ENCODE measurements at places on chromosomes 6 and 20. TPM values are rescaled to one million over a fixed set of nuclear protein-coding genes. Genes with fewer than 3 reads are reported as not detected.
A peak's percentile ranks its signal among the peaks of the same experiment; 100 is the strongest.

- DNase-seq, result no peak
- no peak overlapping the region for H3K4me3 ChIP-seq
- no peaks in the 10 kb centered on the region for H3K36me3 ChIP-seq
- H3K27me3 ChIP-seq, result no peaks in the 10 kb centered on the region
- H3K27ac ChIP-seq, result no peak overlapping the region
- H3K4me1 ChIP-seq, result no peaks in the 10 kb centered on the region
Observed at GRCh38 chr6:77893391-77893790, 240.6 kb downstream of the MEI4 start.

GRCh38 chr20:37243937-37244571 lies 17.6 kb downstream of the GHRH start:
- H3K4me3 ChIP-seq, result no peak overlapping the region
- no peaks in the 10 kb centered on the region for H3K27me3 ChIP-seq
- no peak overlapping the region for H3K27ac ChIP-seq
- peaks cover 19% of the 10 kb centered on the region for H3K4me1 ChIP-seq
- peaks cover 64% of the 10 kb centered on the region for H3K36me3 ChIP-seq

GRCh38 chr6:137602313-137603197 lies 108.4 kb upstream of the OLIG3 start:
- no peak overlapping the region for H3K4me3 ChIP-seq
- H3K4me1 ChIP-seq, result no peaks in the 10 kb centered on the region
- no peak overlapping the region for H3K27ac ChIP-seq
- H3K27me3 ChIP-seq, result peaks cover 8% of the 10 kb centered on the region
- no peaks in the 10 kb centered on the region for H3K36me3 ChIP-seq

DNA sequence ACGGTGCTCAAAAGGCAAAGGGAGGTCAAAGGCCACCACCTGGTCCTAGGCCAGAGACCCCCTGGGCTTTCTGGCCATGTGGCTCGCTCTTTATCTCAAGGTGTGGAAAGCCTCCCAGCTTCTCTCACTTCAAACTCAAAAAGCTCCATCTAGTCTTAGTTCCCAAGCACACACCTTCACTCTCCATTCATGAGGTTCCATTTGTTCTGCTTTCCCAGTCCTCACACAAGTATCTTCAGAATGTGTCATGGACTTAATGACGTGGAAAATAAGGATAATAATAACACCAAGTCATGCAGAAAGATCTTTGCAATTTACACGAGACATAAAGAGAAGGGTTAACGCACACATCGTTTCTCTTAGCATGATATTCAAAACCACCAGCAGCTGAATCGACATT lies 219.3 kb downstream of the GMDS start:
- H3K36me3 ChIP-seq, result no peaks in the 10 kb centered on the region
- DNase-seq, result no peak
- no peak overlapping the region for H3K27ac ChIP-seq
- no peaks in the 10 kb centered on the region for H3K27me3 ChIP-seq

DNA sequence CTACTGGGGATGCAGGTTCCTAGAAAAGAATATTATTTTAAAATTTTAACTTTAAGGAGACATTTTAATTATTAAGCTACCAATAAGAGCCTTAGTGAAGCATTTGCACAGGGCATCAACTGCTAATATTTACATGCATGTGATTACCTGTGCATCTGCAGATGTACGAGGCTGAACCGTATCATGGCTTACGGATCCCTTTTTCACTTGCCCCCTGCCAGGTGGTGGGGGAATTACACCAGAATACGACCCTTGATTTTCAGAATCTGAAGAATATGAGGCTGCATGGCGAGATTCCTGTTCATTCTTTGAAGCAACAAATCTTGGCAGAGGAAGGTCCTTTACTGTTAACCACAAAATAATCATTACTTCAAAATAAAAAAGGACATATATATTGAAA lies 42.7 kb downstream of the REPS1 start:
- H3K4me1 ChIP-seq, result no peaks in the 10 kb centered on the region
- no peak for DNase-seq
- peaks cover 41% of the 10 kb centered on the region for H3K36me3 ChIP-seq

Gene MAFB
- 34.2 TPM for total RNA-seq

- no peak for DNase-seq
- H3K4me3 ChIP-seq, result no peak overlapping the region
- no peaks in the 10 kb centered on the region for H3K27me3 ChIP-seq
- no peaks in the 10 kb centered on the region for H3K4me1 ChIP-seq
Observed at GRCh38 chr20:7147220-7147601, 379.7 kb downstream of the BMP2 start.

DNA sequence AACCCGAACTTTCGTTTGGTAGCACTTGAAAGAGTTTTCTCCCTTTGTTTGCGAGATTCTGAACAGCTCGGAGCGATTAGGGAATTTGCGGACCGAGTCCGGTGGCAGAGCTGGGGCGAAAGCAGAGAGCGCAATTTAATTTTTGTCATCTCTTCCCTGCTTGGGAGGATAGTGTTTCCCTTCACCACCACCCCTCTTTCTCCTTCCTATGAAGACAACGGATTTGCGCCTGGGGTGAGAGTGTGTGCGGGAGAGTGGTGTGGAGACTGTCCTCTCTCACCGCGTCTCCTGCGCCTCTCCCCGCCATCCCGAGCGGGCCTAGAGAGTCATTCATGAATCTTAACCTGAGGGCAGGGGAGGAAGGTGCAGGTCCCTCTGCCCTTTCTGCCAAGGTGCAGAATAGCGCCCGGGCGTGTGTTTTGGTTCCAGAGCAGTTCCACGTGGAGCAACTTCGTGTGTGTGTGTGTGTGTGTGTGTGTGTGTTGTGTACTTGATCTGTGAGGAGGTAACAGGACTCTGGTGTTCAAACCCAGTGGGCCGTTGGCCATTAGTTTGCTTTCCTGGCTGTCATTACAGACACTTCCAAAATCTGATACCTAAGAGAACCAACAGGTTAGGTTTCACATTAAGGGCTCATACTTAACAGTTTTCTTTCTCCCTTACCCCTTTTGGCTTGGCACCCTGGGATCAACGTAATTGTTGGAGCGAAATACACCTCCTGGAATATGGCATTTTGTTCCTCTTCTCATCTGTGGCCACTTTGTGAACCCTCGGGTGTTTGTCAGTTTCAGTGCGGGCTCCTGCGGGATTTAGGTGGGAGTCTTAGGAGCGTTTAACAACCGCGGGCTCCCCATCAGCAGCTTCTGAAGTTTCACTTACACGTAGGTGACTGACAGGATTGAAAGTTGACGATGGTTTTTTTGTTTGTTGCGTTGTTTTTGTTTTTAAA lies 1.8 kb downstream of the EYA4 start:
- H3K27ac ChIP-seq, result peak overlapping the region; percentile 58
- H3K4me3 ChIP-seq, result peak overlapping the region; percentile 58
- peak; percentile 42 for DNase-seq

Gene SLC17A3
- not detected for total RNA-seq

DNA sequence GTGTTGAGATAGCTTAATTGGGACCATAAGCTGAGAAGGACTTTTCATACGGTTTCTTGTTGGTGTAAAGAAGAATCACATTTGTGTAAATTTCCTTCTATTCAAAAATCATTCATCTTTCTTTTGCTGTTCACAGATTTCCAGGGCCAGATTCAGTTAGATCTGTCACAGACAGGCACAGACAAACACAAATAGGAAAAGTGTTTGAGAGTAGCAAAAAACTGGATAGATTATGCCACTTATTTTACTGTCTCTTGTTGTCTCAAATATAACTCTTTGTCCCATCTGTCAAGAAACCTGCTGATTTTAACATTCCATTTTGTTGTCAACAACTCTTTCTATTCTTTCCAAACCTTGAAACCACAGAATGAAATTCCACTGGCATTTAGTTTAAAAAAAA lies 142.8 kb downstream of the ID4 start:
- H3K36me3 ChIP-seq, result no peaks in the 10 kb centered on the region
- H3K4me3 ChIP-seq, result no peak overlapping the region
- H3K27me3 ChIP-seq, result no peaks in the 10 kb centered on the region
- no peak overlapping the region for H3K27ac ChIP-seq
- H3K4me1 ChIP-seq, result no peaks in the 10 kb centered on the region

- peaks cover 11% of the 10 kb centered on the region for H3K4me1 ChIP-seq
- no peaks in the 10 kb centered on the region for H3K27me3 ChIP-seq
- H3K4me3 ChIP-seq, result no peak overlapping the region
- no peak overlapping the region for H3K27ac ChIP-seq
- no peak for DNase-seq
- no peaks in the 10 kb centered on the region for H3K36me3 ChIP-seq
Observed at GRCh38 chr6:16405375-16405774, 167.0 kb downstream of the GMPR start.

DNA sequence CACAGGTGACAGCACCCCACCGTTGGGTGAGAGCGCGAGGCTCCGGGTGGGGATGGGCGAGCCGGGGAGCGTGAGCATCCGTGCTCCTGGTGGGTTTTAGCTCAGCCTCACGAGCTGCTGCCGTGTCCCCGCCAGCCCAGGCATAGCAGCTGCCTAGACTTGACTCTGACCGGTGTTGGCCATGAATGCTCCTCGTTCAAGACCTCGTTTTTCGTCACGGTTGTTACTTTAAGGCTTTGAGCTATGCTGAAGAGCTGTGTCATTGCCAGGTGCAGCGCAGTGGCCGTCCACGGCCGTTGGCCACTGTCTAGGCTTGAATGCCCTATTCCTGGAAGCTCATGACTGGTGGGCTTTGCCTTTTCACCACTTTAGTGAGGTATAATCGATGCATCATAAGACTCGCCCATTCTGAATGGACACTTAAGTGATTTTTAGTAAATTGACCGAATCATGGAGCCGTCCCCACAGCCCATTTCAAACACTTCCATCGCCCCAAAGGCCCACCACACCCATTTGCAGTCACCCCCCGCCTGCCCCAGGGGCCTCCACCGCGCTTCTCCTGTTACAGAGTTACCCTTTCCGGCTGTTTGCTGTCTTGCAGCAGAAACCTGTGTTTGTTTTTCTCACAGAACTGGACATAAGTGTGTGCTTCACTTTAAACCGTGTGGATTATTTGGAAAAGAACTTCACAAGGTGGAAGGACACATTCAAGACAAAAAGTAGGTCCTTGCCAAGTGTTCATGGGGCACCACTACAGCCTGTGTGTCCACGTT lies 21.4 kb upstream of the ADRM1 start:
- no peak overlapping the region for H3K27ac ChIP-seq
- no peak overlapping the region for H3K4me3 ChIP-seq
- peaks cover 5% of the 10 kb centered on the region for H3K4me1 ChIP-seq

Gene BMP2
- total RNA-seq, result 28.6 TPM

GRCh38 chr20:41657655-41658054 lies 39.5 kb upstream of the CHD6 start:
- no peaks in the 10 kb centered on the region for H3K36me3 ChIP-seq
- H3K4me3 ChIP-seq, result no peak overlapping the region
- no peak overlapping the region for H3K27ac ChIP-seq
- H3K4me1 ChIP-seq, result no peaks in the 10 kb centered on the region
- no peaks in the 10 kb centered on the region for H3K27me3 ChIP-seq

DNA sequence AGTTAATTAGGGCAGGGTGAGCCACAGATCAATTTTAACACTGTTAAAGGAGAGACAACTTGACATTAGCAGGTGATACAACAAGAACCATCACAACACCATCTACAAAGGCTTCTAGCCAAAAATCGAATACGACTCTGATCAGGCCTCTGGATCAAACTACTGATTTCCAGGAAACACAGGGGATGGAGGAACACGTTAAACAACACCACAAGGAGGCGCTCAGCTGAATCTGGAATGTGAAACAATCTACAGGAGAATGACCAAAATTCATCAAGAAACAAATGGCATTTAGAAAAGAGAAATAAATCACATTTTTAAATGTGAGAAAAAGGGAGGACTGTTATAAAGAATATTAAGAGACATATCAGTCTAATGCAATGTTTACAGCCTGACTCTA lies 13.5 kb upstream of the MAFB start:
- no peaks in the 10 kb centered on the region for H3K4me1 ChIP-seq
- no peak overlapping the region for H3K27ac ChIP-seq
- H3K36me3 ChIP-seq, result no peaks in the 10 kb centered on the region

DNA sequence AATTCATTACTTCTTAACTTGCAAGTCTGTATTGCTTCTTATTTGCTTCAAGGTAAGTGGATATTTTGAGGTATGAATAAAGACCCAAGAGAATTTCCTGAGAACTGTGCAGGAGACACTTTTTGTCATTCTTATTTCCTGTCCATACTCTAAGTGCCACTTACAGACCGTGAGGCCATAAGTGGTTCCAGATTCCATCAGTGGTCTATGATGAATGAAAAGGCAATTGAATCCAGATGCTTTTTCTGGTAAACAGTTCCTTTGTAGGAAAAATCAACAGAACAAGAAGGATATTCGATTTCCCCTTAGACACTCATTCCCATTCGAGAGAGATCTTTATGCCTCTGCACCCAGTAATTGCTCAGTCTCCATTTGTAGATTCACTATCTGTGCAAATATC lies 58.3 kb upstream of the PDE10A start:
- no peaks in the 10 kb centered on the region for H3K4me1 ChIP-seq
- no peak overlapping the region for H3K27ac ChIP-seq
- no peak overlapping the region for H3K4me3 ChIP-seq
- H3K36me3 ChIP-seq, result no peaks in the 10 kb centered on the region

- no peaks in the 10 kb centered on the region for H3K4me1 ChIP-seq
- no peaks in the 10 kb centered on the region for H3K27me3 ChIP-seq
- H3K4me3 ChIP-seq, result no peak overlapping the region
Observed at GRCh38 chr6:74551896-74552295, 654.0 kb downstream of the COL12A1 start.
